ENCODE measurements at places on chromosomes 1 and 21.

DNA sequence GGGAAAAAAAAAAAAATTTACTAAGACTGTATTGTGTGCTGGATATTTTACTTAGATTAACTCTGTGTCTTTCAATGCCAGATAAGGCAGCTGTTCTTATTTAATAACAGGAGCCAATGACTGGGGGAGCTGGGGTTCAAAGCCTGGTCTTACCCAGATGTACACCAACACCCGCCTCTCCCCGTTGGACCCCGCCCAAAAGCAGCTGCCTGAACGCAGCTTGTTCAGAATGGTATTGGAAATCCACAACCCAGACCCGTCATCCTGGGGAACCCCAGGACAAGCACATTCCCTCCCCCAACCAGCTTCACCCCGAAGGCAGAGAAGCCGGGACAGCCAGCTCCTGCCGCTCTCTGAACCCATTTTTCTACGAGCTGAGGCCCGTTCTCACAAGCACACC is 113.6 kb upstream of the TMPRSS2 start:
- DNase-seq, result no peak

DNA sequence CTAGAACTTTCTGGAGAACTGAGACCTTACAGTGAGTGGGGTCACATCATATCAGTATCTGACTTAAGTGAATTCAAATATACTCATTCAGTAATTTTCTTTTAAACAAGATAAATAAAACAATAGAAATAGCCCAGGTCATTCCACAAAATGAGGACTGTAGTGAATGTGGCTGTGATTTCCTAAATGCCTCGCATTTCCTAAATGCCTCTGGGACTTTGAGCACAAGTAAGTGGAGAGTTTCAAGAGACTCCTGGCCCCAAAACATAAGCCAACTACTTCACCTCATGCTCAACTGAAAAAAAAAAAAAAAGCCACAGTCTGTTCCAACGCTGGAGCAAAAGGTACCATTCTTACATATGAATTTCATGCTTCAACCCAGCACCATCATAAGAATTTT is 81.5 kb downstream of the ZNF281 start:
- no peak for DNase-seq

DNA sequence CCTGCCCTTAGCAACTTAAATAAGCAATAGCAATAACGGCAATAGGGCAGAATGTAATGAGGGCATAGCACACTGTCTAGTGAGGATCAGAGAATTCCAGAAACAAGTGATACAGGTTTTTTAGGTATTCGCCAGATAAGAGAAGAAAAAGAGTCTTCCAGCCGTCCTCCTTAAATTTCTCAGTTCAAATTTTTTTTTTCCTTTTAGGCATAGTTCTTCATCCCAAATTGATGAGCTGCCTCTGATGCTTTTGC is 1.8 kb downstream of the PIGV start:
- no peak for DNase-seq

- DNase-seq, result no peak
These were observed 7.2 kb upstream of the ADAMTS1 start for GRCh38 chr21:26852423-26852822.

DNA sequence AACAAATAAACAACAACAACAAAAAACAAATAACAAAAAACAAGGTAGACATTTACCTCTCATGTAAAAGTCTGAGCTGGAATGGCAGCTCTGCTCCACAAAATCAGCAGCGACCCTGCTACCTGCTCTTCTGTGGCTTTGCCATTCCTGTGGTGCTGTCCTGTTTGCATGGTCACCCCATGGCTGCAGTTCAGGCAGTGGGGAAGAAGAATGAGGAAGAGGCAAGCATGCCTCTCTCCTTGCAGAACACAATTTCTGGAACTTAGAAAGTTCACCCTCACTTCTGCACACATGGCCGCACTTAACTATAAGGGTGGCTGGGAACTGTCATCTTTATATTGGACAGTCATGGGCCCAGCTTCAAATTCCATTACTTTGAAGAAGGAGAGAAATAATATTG is 84.8 kb upstream of the GNG12 start:
- DNase-seq, result no peak

DNA sequence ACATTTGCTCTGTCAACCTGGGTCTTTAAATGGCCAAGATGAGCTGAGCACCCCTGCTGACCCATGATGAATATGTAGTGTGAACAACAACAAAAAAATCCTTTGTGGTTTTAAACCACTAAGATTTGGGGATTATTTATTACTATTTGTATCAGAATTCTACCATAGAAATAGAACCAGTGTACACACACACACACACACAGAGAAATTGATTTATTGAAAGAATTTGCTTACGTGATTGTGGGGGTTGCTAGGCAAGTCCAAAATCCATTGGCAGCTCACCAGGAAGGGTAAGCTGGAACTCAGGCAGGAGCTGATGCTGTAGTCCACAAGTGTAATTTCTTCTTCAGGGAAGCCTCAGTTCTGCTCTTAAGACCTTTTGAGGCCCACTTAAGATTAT is 82.5 kb upstream of the MAP1LC3C start:
- DNase-seq, result no peak

GRCh38 chr1:64363111-64363510 is 106.8 kb upstream of the CACHD1 start:
- DNase-seq, result no peak

- no peak for DNase-seq
These were observed 43.0 kb downstream of the XPR1 start for GRCh38 chr1:180674603-180675530.

- no peak for DNase-seq
These were observed 255.4 kb downstream of the RGS7 start for GRCh38 chr1:241101622-241102021.

GRCh38 chr1:103239034-103239433 is 130.7 kb upstream of the COL11A1 start:
- no peak for DNase-seq

- no peak for DNase-seq
These were observed 58.0 kb downstream of the MEGF6 start for GRCh38 chr1:3553166-3553939.

- no peak for DNase-seq
These were observed 836 bp upstream of the FBLIM1 start for GRCh38 chr1:15757575-15758342.

GRCh38 chr1:44648529-44649250 is 25.6 kb downstream of the TMEM53 start:
- DNase-seq, result no peak

- DNase-seq, result no peak
These were observed 2.7 kb downstream of the C1QTNF12 start for GRCh38 chr1:1243807-1244191.

DNA sequence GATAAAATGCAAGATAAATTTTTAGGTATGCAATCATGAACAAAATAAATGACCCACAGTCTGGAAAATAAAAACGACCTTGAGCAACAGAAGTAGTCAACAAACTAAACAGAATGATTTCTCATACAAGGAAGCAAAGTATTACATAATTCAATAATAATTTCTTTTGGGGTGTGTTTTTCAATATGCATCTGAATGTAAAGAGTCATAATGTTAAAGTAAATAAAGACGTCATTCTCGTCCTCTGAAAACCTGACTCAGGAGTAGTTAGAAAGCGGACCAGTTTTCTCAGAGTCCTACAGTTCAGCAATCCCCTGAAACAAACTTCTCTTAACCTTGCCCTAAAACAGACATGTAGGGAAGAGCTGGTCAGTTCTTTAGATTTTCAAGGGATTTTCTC is 18.6 kb downstream of the CDC42BPA start:
- no peak for DNase-seq

- DNase-seq, result peak; percentile 48
These were observed 1.3 kb downstream of the EDARADD start for GRCh38 chr1:236395230-236395946.

- no peak for DNase-seq
These were observed 835 bp downstream of the CCDC30 start for GRCh38 chr1:42463921-42464320.

- no peak for DNase-seq
These were observed 141.9 kb upstream of the LYPLAL1 start for GRCh38 chr1:219031809-219032208.

- DNase-seq, result no peak
These were observed 149.1 kb upstream of the HP1BP3 start for GRCh38 chr1:20936216-20936615.

DNA sequence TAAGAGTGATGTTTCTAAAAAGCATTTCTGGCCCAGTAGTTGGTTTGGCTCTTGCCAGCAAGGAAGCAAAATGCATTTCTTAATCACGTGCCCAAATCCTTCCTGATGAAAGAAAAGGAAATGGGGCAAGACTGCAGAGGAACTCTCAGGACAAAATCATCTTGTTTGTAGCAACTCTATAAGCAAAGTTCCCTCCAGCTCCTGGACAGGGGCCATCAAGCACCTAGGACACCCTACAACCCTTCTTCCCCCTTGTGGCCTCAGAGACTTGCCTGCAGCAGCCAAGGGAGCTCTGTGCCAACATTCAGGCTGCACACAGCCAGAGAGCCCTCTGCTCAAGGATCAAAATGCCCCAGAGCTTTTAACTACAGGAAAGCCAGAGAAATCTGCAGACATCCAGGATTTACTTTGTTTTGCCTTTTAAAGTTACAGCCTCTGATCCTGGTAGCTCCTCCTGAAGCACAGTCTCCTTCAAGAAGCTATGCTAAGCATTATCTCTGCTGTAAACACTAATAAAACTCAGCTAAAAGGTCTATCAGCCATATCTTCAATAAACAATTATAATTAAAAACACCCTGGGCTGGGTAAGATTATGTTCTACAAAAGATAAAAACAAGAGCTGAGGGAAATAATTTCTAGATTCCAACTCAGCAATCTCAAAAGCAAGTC is 105.0 kb downstream of the KIAA0319L start:
- no peak for DNase-seq

GRCh38 chr1:79982211-79982610 is 975.7 kb upstream of the ADGRL4 start:
- no peak for DNase-seq

DNA sequence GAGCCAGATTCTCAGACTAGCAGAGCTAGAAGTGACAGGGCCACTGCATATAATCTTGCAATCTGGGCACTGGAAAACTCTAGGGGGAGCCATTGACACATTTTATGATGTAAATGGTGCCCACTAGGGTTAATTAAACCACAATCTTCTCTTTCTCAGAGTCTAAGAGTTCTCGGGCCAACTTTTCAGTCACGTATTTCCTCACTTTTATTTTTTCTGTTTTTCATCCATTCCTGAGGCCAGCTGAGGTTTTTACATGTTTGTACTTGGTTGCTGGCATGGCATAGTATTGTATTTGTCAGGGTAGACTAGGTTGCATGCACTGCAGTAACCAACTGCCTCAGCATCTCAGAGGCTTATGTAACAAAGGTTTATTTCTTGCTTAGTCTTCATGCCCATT is 138.2 kb downstream of the ZNF326 start:
- no peak for DNase-seq

- DNase-seq, result no peak
These were observed 379.1 kb downstream of the SIPA1L2 start for GRCh38 chr1:232250838-232251237.

DNA sequence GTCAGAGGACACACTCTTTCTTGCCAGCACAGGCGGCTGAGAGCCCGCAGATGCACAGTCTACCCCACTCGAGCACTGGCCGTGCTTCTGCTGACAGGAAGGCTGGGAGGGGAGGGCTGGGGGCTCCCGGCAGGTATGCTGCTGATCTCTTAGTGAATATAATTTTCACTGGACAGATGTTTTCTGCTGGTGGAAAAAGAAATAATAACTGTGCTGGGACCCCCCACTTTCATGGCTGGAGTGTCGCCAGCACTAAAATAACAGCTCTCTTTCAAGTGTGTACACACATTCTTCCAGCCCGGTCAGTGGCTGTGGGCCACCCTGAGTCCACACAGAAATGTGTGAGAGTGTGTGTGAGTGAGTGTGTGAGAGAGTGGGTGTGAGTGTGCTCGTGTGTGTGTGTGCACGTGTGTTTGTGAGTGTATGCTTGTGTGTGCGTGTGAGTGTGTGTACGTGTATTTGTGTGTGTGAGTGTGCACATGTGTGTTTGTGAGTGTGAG is 167.7 kb upstream of the USP24 start:
- no peak for DNase-seq

DNA sequence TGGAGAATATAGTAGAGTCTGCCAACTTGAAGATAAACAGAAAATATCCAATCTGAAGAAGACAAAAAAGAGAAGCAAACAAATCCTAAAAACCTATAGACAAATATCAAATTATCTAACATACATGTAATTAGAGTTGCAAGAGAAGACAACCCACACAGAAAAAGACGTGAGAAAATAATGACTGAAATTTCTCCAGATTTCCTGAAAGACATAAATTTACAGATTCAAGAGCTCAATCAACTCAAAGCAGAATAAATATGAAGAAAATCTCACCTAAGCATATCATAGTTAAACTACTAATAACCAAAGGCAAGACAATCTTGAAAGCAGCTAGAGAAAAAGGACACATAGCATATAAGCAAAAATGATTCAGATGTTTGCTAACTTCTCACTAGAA is 261.2 kb upstream of the NFIA start:
- DNase-seq, result no peak

DNA sequence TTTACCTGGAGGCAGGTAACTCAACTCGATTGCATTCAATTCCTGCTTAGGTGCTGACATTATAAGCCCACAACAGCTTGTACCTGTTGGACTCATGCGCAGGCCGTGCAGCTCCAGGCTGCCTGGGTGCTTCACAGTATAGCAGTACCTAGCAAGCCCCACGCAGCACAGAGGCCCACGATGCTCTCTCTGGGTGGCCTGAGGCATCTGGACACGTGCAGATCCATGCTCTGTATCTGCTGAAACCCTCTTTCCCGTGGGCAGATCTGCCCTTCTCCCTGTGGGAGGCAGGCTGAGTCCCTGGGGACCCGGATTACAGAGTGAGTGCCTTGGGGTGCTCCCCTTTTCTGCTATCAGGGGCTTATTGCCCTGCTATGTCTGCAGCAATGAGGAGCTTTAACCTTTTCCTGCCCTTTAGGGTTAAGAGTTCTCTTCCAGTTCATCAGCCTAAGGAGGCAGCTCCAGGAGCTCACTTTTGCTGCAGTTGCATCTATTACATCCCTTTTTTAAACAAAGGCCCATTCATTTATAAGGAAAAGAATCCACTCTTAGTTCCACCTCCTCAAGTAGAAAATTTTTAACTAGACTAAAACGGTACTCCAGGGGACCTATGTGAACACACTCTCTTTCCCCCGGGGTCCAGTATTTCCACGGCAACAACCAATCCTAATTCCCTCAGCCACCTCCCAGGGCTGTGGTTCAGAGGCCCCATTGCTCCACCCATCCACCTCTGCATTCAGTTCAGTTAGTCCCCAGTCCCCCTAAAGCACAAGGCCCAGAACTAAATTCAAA is 19.3 kb downstream of the ITPKB start:
- no peak for DNase-seq

DNA sequence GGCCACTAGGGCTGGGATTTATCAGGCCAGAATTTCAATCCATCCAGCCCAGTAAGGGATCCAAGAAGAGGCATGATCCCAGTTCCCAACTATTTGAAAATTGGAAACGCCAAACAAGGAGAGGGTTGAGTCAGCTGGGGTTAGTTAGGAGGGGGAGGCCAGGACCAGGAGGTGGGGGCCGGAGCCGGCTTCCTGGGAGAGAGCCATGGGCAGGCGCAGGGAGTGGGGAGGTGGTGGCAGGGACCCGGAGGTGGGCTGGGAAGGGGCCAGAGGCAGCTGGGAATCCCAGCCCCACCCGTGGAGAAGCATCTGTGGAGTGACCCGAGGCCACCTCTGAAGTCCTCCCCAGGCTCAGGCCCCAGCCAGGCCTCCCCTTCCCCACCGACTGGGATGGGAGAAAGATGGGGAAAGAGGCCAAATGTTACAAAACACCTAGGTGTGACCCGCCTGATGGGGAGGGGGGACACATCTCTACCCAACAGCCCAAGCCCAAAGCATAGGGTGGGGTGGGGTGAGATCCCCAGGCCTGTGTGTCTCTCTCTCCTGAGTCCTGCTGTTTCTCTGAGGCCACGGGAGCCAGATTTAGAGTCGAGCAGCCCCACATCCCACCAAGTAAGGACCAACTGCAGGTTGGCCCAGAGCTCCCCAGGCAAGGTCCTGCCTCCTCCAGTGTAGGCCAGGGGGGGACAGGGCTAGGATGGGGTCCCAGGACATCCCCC is 10.1 kb downstream of the HSPG2 start:
- DNase-seq, result no peak

Data from T-helper 2 cell (primary cell).